Trophoblast cell (in vitro differentiated cells and primary cell): ENCODE measurements at places on chromosomes 11 and 22.

DNA sequence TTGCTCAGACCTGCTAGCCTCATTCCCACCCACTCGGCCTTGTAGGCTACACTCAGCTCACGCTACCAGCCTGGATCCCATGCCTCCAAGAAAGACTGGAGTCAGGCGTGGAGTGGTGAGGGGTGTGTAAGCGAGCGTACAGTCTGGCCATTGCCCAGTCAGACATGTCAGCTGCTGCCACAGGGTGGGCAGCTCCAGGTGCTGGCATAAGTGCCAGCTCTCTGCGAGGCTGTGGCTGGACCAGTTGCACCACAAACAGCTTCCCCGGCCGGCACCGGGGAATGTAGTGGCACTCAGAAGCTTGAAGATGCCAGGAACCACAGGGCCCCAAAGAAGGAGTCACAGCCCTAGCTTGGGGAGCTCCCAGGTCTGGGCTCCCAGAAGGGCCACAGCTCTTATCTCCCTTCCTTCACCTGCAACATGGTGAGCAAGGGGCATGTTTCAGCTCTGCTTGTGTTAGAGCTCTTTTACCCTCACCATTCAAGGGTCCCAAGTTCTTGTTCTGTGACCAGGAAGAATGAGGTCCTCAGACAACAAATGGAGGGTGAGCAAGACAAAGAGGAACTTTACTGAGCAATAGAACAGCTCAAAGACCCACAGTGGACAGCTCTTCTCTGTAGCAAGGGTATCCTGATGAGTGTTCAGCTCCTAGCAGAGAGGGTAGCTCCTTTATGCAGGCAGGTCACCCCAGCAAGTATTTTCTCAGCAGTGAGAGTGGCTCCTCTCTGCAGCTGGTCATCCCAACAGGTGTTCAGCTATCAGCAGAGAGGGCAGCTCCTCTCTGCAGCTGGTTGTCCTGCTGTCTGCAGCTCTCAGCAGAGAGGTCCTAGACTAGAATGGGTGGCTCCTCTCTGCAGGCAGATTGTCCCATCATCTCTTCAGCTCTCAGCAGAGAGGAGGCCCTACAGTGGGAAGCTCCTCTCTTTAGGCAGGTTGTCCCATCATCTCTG, 6.0 kb downstream of the SBF2 start:
- no peak for DNase-seq
- peaks cover 2% of the 10 kb centered on the region for H3K4me1 ChIP-seq
- H3K4me3 ChIP-seq: no peak overlapping the region
- H3K27me3 ChIP-seq: no peaks in the 10 kb centered on the region

DNA sequence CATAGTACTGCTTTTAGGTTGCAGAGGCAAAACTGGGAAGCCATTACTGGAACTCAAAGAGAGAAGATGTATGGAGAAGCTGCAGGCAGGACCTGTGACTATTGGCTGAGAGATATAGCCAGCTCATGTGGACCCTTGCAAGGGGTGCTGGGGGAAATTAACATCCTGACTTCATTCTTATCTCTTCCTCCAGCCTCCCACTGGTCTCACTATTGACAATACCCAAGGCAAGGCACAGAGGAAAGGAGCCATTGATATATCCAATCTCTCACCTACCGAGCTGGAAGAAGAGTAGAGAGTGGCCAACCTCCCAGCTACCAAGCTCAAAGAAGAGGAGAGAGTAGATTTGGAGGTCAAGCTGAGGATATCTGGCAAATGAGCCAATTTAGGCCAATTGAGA, 36.8 kb upstream of the ZBED5 start:
- H3K27me3 ChIP-seq: no peaks in the 10 kb centered on the region
- H3K36me3 ChIP-seq: no peaks in the 10 kb centered on the region

DNA sequence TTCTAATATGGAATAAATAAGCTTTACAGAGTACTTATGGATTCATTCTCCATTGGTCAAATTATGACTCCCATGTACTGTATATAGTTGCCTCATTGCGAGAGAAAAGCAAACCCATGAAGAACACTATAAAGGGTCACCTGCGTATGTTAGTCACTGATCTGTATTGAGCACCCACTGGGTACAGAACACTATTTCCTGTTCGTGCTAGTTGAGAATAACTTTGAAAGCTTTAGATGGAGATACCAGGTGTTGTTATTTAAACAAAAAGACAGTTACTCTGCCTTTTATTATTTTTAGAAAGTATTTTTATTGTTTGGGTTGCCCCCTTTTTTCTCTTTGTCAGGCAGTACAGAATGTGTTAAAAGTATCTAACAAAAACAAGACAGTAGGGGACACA, 79.9 kb downstream of the DEUP1 start:
- no peaks in the 10 kb centered on the region for H3K4me1 ChIP-seq
- H3K36me3 ChIP-seq: no peaks in the 10 kb centered on the region
- no peak for DNase-seq
- H3K27me3 ChIP-seq: no peaks in the 10 kb centered on the region
- H3K4me3 ChIP-seq: no peak overlapping the region

GRCh38 chr11:65573391-65574079, 1.2 kb downstream of the FAM89B start:
- peaks cover 9% of the 10 kb centered on the region for H3K36me3 ChIP-seq
- no peak overlapping the region for H3K27ac ChIP-seq
- DNase-seq: no peak
- H3K4me3 ChIP-seq: peak overlapping the region; percentile 87

DNA sequence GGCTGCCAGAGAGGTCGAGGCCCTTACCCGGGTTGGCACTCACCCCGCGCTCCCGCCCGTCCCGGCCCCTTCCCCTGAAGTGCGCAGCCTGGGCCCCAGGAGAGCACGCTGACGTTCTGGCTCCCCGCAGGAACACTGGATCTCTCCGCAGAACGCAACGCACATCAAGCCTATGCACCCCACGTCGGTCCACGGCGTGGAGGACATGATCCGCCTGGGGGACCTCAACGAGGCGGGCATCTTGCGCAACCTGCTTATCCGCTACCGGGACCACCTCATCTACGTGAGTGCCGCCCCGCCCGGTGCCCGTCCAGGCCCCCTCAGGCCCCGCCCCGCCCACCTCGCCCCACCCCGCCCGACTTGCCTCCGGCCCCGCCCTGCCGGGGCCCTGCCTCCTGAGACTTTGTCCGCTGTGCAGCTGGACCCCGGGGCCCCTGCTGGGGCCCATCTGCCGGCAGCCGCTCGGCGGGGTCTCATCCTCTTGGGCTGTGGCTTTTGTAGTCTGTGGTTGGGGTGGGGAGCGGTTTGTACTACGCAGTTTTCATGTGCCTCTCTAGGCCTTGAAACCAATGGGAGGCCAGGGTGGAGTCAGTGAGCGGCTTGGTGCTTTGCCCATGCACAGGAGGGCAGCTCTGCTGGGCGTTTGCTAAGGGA, 19.7 kb downstream of the MYO7A start:
- no peak overlapping the region for H3K27ac ChIP-seq
- no peak for DNase-seq
- no peaks in the 10 kb centered on the region for H3K4me1 ChIP-seq
- peaks cover 4% of the 10 kb centered on the region for H3K27me3 ChIP-seq

DNA sequence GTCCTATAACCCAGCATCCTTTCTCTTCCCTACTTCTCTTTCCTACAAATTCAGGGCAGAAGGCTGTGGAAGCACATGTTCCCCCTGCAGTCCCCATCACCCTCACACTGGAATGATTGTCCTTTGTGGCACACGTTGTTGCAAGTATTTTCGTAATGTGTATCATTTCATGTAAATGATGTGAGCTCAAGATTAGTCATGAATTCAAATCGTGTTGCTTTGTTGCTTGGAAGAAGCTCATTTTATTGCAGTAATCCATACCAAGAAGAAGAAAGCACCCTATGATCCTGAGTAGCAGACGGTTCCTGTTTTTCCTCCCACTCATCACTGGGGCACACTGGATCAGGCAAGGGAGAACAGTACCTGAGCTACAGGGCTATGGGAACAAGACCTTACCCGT, 173.4 kb downstream of the NCAM1 start:
- no peaks in the 10 kb centered on the region for H3K36me3 ChIP-seq
- H3K4me3 ChIP-seq: no peak overlapping the region
- H3K27me3 ChIP-seq: no peaks in the 10 kb centered on the region
- H3K4me1 ChIP-seq: peaks cover 11% of the 10 kb centered on the region
- H3K27ac ChIP-seq: no peak overlapping the region

GRCh38 chr11:70925238-70925637, 327.1 kb downstream of the SHANK2 start:
- DNase-seq: no peak
- H3K27me3 ChIP-seq: no peaks in the 10 kb centered on the region
- H3K27ac ChIP-seq: no peak overlapping the region

- DNase-seq: peak; percentile 51
- peaks cover 3% of the 10 kb centered on the region for H3K4me1 ChIP-seq
- H3K27ac ChIP-seq: no peak overlapping the region
- H3K27me3 ChIP-seq: peaks cover 4% of the 10 kb centered on the region
- no peaks in the 10 kb centered on the region for H3K36me3 ChIP-seq
Measured at GRCh38 chr11:57566005-57566904, 1.2 kb downstream of the UBE2L6 start.

- H3K4me3 ChIP-seq: no peak overlapping the region
- no peaks in the 10 kb centered on the region for H3K4me1 ChIP-seq
- DNase-seq: no peak
- no peaks in the 10 kb centered on the region for H3K27me3 ChIP-seq
Measured at GRCh38 chr22:41524809-41525449, 19.3 kb downstream of the POLR3H start.

- H3K27me3 ChIP-seq: no peaks in the 10 kb centered on the region
- no peak overlapping the region for H3K4me3 ChIP-seq
- H3K4me1 ChIP-seq: peaks cover 23% of the 10 kb centered on the region
- no peak overlapping the region for H3K27ac ChIP-seq
- DNase-seq: no peak
Measured at GRCh38 chr22:45575607-45576272, 73.1 kb downstream of the FBLN1 start.

GRCh38 chr22:27386186-27386585, 415.4 kb downstream of the MN1 start:
- no peak overlapping the region for H3K4me3 ChIP-seq
- H3K4me1 ChIP-seq: peaks cover 8% of the 10 kb centered on the region
- peak overlapping the region; percentile 10 for H3K27ac ChIP-seq
- peak; percentile 7 for DNase-seq
- H3K27me3 ChIP-seq: no peaks in the 10 kb centered on the region

- no peaks in the 10 kb centered on the region for H3K36me3 ChIP-seq
- H3K4me1 ChIP-seq: no peaks in the 10 kb centered on the region
- no peaks in the 10 kb centered on the region for H3K27me3 ChIP-seq
- no peak overlapping the region for H3K27ac ChIP-seq
- no peak for DNase-seq
Measured at GRCh38 chr11:115887316-115887715, 383.1 kb upstream of the CADM1 start.

- H3K4me1 ChIP-seq: peaks cover 44% of the 10 kb centered on the region
- H3K27me3 ChIP-seq: no peaks in the 10 kb centered on the region
- peak overlapping the region; percentile 44 for H3K27ac ChIP-seq
- no peak overlapping the region for H3K4me3 ChIP-seq
- peaks cover 17% of the 10 kb centered on the region for H3K36me3 ChIP-seq
Measured at GRCh38 chr11:3153291-3153861, 11.7 kb downstream of the OSBPL5 start.

- DNase-seq: no peak
- no peaks in the 10 kb centered on the region for H3K36me3 ChIP-seq
- peaks cover 63% of the 10 kb centered on the region for H3K27me3 ChIP-seq
- no peak overlapping the region for H3K4me3 ChIP-seq
Measured at GRCh38 chr11:64297699-64298358, 2.3 kb upstream of the CATSPERZ start.

DNA sequence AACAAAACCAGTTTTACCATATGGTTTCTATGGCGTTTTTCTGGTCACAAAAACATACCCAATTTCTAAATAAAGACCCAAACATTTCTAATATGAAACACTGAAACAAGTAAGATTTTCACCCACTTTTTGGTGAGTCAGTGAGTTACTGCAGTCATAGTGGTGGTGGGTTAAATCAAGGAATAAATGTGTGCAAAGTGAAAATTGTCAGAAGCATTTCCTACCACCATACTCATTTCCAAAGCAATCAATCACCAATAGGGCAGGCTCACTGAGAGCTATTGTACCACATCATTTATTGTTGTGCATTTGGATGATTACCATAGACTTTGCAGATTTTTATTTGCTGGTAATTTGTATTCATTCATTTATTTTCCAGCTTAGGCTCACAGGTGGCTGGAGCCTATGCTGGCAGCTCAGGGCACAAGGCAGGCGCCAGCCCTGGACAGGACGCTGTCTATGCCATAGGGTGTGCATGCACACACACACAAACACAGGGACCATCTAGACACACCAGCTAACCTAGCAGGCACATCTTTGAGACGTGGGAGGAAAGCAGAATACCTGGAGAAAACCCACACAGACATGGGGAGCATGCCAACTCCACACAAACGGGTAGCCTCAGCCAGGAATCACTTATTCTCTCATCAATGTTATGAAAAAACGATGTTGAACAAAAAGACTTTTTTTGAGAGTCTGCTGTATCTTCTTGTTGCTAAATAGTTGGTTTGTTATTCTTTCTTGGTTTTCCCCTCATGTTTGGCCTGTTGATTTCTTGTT, 5.1 kb downstream of the FAM118B start:
- H3K27ac ChIP-seq: no peak overlapping the region
- H3K36me3 ChIP-seq: no peaks in the 10 kb centered on the region
- H3K4me1 ChIP-seq: no peaks in the 10 kb centered on the region

GRCh38 chr11:75678620-75679259, 9.9 kb upstream of the MAP6 start:
- no peak for DNase-seq
- no peaks in the 10 kb centered on the region for H3K27me3 ChIP-seq
- no peaks in the 10 kb centered on the region for H3K4me1 ChIP-seq
- H3K36me3 ChIP-seq: no peaks in the 10 kb centered on the region
- H3K27ac ChIP-seq: no peak overlapping the region
- no peak overlapping the region for H3K4me3 ChIP-seq

DNA sequence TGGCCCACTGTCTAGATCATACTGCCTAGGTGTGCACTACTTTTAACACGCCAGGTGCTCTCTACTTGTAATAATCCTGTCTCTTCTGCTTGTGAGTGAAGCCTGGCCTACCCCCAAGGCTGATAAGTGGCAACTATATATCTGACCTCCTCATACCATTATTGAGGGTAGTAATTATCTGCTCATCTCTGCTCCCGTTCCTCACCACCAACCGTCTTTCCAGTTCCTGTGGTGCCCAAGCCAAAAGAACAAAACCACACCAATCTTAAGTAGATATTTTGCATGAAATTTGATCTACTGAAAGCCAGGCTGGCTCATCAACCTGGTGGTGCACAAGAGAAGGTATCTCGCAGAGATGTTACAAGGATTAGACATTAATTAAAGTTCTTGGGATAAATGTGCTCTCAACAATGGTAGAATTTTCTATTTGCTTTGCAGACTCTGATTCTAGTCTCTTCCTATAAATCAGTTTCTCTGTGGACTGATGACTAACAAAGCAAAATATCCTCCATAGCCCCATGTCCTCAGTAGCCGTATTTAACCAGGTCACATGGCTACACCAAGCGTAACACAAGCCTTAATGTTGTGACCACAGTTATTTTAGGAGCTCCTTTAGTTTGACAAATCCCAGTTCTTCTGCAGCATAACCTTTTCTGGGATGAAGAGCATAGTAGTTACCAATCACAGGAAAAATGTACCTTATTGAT, 267.2 kb downstream of the NTM start:
- no peak overlapping the region for H3K27ac ChIP-seq
- no peaks in the 10 kb centered on the region for H3K4me1 ChIP-seq
- no peaks in the 10 kb centered on the region for H3K27me3 ChIP-seq
- no peaks in the 10 kb centered on the region for H3K36me3 ChIP-seq
- H3K4me3 ChIP-seq: no peak overlapping the region
- no peak for DNase-seq
